Endodermal cell (in vitro differentiated cells): ENCODE measurements at places on chromosomes 6 and 20.

DNA sequence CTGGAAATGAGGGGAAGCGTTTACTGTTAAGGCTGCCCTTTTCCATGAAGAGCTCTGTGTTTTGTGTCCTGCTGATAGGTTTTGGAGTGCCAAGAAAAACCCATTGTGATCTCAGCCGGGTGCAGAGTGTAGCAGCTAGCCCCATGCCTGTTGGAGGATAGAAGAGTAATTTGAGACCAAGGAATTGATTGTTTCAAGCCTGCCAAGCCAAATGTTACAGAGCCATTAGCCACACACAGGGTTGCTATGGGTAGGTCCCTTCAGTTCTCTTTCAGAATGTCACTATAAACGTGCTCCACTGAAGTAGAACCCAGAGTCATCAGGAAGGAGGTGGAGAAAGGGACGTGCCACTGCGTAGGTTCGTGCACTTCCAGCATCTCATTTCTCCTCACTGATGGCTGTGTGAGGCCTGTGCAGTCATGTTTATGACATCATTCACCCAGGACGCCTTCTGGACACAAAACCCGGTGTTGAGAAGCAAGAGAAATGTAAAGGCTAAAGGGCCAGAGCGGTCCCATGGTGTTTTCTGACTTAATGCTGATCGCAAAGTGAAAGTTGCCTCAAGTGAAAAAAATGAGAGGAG lies 6.6 kb downstream of the GMPR start:
- no peak for DNase-seq

DNA sequence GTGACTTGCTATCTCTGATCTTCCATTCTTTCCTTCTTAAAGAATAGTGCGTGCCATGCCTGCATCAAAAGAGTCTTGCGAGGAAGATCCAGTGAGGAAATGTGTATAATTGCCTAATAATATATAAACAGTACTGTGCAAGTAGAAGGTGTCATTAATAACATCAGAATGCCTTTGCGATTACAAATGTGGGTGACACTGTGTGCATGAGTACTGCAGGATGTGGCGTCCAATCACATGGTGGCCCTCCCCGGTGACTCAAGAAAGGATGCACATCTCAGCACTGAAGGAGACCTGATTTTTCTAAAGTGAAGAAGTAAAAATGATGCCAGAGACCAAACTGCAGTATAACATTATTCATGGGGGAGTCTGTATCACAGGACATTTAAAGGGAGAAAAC lies 107.5 kb upstream of the EDN1 start:
- DNase-seq = no peak

GRCh38 chr20:38986663-38987062 lies 24.5 kb downstream of the DHX35 start:
- no peak for DNase-seq

DNA sequence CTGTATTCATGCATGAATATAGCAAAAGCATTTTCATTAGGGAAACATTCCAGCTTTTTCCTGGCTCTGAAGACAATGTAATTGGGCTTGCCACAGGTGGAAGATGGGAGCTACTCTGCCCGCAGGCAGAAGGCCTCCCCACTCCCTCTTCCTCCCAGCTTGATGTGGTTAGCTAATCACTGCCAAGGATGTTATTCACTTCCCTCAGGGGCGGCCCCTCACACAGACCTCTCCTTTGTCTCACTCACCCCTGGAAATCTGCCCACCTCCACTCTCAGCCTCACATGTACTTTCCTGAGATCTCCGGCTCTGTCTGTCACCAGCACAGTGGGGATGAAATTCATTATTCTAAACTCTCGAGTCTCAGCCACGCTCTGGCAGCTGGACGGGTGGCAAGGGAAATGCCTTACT lies 100.7 kb downstream of the ANKRD60 start:
- no peak for DNase-seq

DNA sequence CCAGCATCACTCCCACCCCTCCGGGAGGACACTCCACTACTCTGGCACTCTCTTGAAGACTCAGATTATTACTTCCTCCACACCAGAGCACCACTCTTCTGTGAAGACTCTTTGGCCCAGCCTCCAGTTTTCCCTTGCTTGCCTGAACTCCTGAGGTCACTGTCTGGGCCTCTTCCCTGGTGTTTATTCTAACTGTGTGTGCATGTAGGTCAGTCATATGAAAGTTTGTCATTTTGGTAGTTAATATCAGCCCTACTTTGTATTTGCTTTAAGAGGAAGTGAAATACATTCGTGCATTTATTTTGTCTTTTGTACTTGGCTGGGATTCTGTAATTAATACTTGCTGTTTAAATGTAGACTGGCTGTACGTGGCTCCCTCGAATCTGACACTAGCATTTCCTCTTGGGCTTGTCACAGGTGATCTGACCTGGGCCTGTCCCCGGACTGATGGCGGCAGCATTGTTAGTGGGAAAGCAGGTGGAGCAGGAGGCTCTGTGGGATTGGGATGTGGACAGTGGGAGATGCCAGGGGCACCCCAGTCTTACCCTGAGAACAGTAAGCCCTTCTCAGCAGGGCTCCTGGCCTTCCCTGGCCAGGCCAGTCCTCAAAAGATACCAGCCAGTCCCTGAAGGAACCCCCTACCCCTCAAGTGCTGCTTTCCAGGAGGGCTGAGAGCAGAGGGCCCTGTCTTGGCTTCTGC lies 350.5 kb downstream of the CDC5L start:
- no peak for DNase-seq
